ENCODE measurements at places on chromosomes 12 and 14.

DNA sequence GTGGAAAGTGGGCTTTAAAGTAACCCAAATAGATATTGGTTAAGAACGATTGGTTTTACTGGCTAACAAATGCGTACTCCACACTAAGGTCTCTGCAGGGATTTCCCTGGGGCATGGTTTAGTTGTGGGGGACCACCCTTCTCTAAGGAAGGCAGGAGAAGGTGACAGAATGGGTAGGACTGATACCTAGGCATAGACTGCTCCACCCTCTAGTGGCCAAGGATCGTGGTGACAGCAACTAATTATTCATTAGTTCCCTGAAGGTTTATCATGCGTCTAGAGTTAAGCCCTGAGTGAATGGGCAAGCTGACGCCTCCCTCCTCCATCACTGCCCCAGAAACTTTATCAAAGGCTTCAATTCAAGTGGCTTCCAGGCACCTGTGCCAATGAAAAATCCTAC, 9.1 kb downstream of the FAM181A start:
- peaks cover 9% of the 10 kb centered on the region for H3K4me1 ChIP-seq
- DNase-seq = peak; percentile 51
- H3K4me3 ChIP-seq = no peak overlapping the region
- peaks cover 3% of the 10 kb centered on the region for H3K36me3 ChIP-seq
- H3K27me3 ChIP-seq = peaks cover 12% of the 10 kb centered on the region

- H3K4me3 ChIP-seq = no peak overlapping the region
- no peaks in the 10 kb centered on the region for H3K4me1 ChIP-seq
- no peaks in the 10 kb centered on the region for H3K27me3 ChIP-seq
- no peaks in the 10 kb centered on the region for H3K36me3 ChIP-seq
- no peak overlapping the region for H3K27ac ChIP-seq
These were observed 79.7 kb upstream of the MYF6 start for GRCh38 chr12:80627782-80628181.

DNA sequence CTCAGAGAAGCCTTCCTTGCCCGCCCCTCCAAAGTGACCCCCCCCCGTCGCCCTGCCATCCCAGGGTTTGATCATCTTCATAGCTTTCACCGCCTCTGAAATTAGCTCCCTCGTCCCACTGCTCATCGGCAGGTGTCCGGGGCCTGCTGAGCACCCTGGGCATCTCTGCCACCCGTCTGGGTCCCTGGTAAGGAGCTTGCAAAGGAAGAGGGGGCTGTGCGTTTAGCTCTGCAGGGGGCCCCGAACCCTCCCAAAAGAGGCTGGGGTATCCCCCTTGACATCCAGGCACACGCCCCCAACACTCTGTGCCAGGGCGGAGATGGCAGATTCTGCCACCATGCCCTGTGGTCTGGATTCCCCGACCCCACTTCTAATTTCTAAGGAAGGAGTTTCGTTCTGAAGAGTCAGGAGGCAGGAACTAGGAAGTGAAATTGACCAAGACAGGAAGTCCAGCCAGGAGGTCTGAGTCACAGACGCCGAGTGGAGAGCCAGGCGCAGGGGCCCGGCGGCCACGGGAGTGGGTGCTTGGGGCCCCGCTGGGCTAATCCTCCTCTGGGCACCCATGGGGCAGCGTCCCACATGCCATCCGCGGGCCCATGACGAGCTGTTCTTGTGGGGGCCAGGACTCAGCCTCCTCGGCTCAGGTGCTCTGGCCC, 95.7 kb downstream of the RFLNA start:
- peaks cover 32% of the 10 kb centered on the region for H3K4me1 ChIP-seq
- no peak overlapping the region for H3K27ac ChIP-seq
- peaks cover 23% of the 10 kb centered on the region for H3K27me3 ChIP-seq

DNA sequence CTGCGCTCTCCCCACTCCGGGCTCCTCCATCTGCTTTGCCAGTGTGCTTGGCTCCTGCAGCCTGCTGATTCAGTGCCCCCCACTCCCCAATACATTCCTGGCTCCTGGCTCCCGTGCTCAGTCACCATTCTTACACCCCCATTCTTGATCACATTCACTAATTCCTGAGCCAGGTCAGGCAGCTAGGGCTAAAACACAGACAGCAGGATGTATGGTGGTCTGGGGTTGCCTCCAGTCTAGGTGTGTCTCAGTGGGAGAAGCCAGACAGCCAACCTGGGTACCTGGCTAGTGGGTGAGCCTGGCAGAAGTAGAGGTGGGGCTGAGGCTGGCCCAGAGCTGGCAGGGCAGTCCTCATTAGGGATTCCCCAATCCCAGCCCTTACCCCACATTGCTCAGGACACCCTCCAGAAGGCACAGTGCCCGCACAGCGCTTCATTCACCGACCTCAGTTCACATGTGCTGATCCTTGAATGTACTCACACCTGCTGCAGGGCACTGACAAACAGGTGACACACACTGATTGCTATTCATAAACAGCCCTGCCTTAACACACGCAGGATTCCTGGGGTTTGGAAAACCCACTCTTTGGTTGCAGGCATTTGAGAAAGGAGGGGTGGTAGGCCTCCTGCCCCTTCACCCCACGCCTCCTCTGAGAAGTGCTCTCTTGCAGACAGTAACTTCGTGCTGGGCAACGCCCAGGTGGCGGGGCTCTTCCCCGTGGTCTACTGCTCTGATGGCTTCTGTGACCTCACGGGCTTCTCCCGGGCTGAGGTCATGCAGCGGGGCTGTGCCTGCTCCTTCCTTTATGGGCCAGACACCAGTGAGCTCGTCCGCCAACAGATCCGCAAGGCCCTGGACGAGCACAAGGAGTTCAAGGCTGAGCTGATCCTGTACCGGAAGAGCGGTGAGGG, 1.7 kb downstream of the KCNH3 start:
- H3K27me3 ChIP-seq = peaks cover 17% of the 10 kb centered on the region
- no peak overlapping the region for H3K27ac ChIP-seq
- H3K36me3 ChIP-seq = no peaks in the 10 kb centered on the region

DNA sequence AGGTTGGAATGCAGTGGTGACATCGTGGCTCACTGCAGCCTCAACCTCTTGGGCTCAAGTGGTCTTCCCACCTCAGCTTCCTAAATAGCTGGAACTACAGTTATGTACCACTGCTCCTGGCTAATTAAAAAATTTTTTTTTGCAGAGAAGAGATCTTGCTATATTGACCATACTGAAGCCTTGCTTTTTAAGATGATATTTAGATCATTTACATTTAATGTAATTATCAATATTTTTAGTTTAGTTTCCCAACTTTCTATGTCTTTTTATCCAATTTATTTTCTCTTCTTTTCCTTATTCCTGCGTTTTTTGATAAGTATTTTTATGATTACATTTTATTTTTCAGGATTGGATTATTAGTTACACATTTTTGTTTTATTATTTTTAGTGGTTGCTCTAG, 340.1 kb downstream of the APAF1 start:
- no peak overlapping the region for H3K27ac ChIP-seq
- DNase-seq = no peak
- no peaks in the 10 kb centered on the region for H3K36me3 ChIP-seq
- no peaks in the 10 kb centered on the region for H3K4me1 ChIP-seq
- H3K27me3 ChIP-seq = no peaks in the 10 kb centered on the region

- DNase-seq = no peak
- peaks cover 7% of the 10 kb centered on the region for H3K27me3 ChIP-seq
- peaks cover 63% of the 10 kb centered on the region for H3K4me1 ChIP-seq
- peak overlapping the region; percentile 50 for H3K4me3 ChIP-seq
- peaks cover 5% of the 10 kb centered on the region for H3K36me3 ChIP-seq
- H3K27ac ChIP-seq = peak overlapping the region; percentile 93
These were observed 80.2 kb upstream of the KRR1 start for GRCh38 chr12:75591628-75592027.

DNA sequence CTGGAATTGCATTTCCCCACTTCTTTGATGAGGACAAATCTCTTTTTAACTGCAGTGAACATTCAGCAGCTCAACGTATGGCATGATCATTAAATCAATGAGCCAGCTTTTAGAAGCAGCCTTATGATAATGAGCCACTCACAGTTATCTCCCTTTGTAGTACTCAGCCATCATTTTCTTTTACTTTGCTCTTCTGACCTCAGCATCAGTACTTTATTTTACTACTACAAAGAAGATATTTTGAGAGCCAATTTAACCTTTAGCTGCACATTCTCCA, 250.0 kb upstream of the CLEC14A start:
- H3K4me3 ChIP-seq = peak overlapping the region; percentile 54
- H3K27ac ChIP-seq = peak overlapping the region; percentile 82
- H3K4me1 ChIP-seq = peaks cover 14% of the 10 kb centered on the region
- peaks cover 1% of the 10 kb centered on the region for H3K27me3 ChIP-seq
- no peak for DNase-seq

Measured in glutamatergic neuron (in vitro differentiated cells).